ENCODE measurements at places on chromosomes 5 and 9.

GRCh38 chr5:17223367-17224185 lies 6.1 kb downstream of the BASP1 start:
- DNase-seq = no peak

GRCh38 chr5:125412561-125413495 lies 666.4 kb upstream of the ZNF608 start:
- no peak for DNase-seq

GRCh38 chr5:98581112-98581997 lies 192.1 kb upstream of the RGMB start:
- DNase-seq = no peak

DNA sequence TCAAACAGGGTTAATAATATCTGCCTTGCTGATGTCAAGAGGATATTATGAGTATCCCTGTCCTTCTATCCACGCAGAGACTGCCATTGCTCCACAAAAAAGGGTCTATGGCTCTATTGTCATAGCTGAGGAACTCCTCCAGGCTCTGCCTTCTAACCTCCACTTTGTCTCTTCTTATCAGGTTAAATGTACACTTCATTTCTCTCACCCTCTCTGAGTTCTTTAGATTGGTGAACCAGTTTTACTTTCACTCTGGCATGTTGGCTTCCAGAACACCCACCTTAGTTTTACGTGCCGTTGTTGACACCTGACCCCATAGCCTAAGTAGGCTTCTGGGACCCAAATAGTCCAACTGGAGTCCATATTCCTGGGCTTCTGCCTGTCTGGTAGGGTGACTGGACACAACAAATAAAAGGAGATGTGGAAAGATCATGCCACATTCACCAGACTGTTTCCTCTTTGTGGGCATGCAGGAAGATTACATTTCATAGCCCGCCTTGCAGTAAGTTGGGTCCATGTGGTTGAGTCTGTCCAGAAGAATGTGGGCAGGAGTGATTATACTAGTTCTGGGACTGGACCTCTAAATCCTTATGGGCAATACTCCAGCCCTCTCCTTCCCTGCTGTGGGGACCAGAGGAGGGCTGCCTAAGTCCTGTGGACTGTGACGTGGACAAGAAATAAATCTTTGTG lies 350.4 kb upstream of the CLINT1 start:
- no peak for DNase-seq

DNA sequence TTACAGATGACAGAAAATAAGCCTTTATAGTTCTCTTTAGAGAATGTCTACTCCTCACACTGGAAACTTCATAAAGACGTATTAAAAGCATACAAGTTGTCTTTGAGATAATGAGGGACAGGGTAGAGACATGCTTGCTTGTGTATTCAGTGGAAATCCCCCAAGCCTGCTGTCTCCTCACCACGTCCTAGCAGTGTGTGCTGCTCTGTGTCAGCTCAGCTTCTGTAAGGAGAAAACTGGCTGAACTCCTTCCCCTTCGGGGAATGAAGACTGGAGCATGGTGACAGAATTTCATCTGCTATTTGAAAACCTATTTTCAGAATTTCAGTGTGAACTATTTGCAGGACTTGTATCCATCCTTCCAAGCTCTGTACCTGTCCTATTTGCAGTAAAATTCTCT lies 9.4 kb downstream of the OR2V2 start:
- no peak for DNase-seq
